CD4-positive, CD25-positive, alpha-beta regulatory T cell (primary cell): ENCODE measurements at places on chromosomes 16 and 17.

DNA sequence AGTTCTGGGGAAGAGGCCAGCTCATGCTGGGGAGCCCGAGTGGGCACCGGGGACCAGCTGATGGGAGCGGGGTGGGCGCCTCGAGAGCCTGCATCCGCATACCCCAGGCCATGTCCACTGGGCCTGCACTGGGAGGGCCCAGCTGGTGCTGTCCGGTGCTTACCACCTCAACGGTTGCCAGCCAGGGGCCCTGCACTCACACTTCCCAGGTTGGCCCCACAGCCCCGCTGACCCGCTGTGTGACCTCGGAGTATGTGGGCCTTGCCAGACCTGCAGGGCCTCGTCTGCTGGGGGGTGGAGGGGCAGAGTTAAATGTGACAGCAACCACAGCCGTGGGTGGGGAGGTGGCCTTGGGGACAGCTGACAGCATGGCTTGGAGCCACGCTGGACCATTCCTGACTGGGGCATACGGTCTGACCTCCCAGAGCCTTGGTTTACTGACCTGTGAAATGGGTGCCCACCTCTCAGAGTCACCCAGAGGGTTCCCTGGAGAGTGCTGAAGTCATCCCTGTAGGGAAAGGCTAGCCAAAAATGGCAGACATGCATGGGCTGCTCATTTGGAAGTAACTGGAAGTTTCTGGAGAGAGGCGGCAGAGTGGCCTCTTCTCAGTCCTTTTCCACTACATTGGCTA lies 5.4 kb upstream of the GAA start:
- DNase-seq = no peak

DNA sequence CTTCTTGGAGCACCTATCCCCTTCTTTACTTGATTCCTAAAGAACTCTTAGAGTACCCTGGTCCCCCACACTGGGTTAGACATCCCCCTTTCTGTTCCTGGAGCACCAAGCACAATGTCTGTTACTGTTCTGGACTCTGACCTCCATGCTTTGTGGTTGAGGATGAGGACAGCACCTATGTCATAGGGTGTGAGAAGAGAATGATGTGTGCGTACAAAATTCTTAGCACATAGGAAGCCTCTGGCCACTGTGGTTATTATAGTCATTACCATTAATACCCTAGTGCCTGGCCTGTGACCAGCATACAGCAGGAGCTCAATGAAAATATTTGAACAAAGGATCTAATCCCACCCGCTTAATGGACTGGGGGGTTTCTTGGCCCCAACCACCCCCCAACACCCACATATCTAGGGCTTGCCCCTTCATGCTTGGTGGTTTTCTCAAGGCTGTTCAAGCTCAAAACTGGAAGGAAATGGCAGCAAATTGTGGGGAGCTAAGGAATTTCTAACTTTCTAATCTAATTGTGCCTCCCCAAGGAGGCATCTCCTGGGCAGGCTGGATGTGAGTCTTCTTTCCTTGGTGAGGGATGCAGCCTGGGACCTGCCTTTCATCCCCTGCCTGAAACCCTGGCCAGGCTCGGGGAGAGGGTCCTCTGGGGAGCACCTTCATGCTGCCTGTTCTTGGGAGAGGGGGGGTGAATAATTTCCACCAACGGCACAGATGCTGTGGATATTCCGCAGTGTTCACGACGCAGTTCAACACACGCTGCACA lies 1.5 kb upstream of the CMIP start:
- DNase-seq = no peak

GRCh38 chr17:59373882-59374495 lies 42.5 kb downstream of the YPEL2 start:
- no peak for DNase-seq

- DNase-seq = no peak
Measured at GRCh38 chr17:603406-604114, 111.1 kb downstream of the VPS53 start.

DNA sequence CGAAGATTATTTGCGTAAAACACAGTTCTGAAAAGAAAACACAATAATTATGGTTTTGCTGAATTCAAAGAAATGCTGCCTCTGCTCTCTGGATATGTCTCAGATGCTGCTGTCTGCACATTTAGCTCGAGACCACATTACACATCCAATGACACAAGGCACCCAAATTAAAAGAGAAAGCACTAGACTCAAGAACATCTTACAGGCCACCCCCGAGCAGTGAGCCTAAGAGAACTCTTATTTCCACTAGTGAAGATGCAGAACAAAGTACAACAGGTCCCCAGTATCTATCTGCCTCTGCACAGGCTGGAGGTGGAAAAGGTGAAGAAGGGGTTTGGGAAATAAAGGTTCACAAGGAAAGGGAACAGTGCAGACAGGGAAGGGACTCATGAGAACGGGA lies 33.5 kb downstream of the GRB2 start:
- no peak for DNase-seq

DNA sequence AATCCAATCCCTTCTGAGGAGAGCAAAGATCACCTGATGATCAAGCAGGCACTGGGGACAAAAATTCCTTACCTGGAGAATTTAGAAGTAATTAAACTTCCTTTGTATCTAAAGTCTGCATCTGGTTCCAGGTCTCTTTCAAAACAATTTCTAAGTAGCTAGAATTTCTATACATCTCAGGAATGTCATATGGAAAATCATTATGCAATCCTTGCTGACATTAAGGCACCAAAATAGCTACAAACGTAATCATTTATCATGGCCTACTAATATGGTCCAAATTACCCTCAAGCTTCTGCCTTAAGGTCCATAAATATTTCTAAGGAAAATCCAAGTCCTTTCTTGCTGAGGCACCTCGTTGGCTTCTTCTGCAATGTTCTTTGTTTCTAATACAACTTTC lies 32.9 kb upstream of the YPEL2 start:
- DNase-seq = no peak

- no peak for DNase-seq
Measured at GRCh38 chr16:7405166-7405565, 72.5 kb downstream of the RBFOX1 start.

GRCh38 chr16:82535262-82535661 lies 91.5 kb upstream of the CDH13 start:
- no peak for DNase-seq

DNA sequence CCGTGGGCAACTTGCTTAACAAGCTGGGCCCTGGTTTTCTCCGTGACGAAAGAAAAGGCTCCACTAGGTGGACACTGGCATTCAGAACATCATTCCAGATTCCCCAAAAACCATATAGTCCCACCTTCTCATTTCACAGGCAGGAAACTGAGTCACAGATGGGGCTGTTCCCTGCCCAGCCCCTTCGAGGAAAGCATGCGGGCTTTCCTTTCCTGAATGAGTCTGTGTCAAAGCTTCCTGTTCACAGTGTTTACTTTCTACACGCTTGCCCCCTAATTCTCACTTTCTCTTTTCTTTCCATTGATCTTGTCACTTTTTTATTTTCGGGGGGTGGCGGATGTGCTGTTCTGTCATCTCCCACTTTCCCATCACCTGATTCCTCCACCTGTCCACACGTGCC lies 10.3 kb upstream of the LGALS9 start:
- no peak for DNase-seq

DNA sequence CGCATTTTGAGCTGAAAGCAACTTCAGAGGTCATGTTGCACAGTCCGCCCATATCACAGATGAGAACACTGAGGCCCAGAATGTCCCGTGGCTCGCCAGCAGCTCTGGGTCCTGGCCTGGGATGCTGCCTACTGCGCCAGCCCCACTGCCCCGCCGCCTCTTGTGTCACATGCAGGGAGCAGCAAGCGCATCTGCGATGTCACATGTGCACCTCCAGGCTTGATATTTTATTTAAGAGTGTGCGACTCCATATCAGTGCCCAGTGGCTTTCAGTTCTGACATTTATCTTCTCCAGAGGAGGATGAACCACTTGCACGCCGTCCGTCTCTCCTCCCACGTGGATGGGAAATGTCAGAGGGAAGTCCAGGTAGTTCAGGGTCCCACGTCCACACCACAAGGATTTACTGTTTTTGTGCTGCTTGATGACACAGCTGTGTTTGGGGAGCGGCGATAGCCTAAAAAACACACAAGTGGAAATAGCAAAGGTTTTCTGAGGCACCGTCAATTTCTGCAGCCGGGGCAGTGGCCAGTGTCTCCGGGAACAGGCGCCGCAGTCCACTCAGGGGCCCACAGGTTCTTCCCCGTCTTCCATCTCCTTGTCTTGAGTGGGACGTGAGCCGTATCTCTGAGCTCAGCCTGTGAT lies 7.0 kb upstream of the RBFOX3 start:
- DNase-seq = no peak

GRCh38 chr17:59413014-59413766 lies 81.7 kb downstream of the YPEL2 start:
- no peak for DNase-seq

GRCh38 chr16:75805946-75806345 lies 79.7 kb upstream of the CPHXL start:
- no peak for DNase-seq

DNA sequence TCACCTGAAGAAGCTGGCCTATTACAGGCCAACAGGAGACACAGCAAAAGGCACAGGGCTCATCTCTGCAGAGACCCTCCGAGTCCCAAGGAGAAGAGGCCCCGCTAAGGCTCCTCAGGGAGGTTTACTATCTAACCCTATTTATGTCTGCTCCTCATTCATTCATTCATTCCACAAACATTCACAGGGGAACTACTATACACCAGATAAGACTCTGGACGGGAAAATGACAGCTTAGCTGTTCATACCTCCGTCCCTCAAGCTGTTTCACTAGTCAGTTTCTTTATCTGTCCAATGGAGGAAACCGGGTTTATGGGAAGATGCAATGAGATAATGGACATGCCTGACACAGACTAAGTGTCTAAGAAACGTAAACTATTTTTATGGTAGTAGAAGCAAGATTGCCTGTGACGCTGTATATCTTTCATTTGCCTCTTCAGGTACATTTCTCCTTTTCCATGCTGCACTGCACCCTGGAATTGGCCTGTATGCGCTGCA lies 62.1 kb downstream of the SRL start:
- DNase-seq = no peak

DNA sequence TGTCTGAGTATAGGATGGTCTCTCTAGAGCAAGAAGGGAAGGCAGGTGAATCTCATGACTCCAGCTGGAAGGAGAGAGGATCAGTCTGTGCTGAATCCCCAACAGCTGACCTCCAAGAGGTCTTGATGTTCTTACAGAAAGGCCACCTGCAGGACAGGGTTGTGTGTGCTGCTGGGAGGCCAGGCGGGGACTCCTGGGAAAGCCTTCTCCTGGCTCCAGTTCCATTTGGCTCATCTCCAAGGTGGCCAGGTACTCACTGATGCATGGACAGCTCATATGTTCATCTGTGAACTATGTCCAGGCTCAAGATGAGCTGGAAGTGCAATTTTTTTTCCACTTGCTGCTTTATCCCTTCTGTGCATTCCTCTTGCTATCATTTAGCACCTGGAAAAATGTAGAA lies 730.2 kb upstream of the RBFOX1 start:
- DNase-seq = no peak

GRCh38 chr17:11638700-11639265 lies 40.5 kb downstream of the DNAH9 start:
- no peak for DNase-seq

DNA sequence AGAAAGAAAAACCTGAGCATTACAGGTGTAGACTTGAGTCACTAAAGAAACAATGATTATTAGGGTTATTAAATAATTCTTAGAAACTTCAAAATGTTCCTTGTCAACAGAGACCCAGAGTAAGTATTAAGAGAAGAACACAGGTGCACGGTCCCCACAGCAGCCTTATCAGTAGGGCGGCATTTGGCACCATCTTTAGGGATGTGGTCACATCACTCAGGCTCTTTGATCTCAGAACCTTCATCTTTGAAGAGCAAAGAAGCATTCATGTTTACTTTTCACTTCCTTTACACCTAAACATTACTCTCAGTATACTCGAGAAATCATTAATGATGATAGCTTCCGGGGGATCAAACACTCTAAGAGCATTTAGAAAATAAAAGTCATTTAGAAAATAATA lies 928.7 kb downstream of the KCNJ2 start:
- no peak for DNase-seq

DNA sequence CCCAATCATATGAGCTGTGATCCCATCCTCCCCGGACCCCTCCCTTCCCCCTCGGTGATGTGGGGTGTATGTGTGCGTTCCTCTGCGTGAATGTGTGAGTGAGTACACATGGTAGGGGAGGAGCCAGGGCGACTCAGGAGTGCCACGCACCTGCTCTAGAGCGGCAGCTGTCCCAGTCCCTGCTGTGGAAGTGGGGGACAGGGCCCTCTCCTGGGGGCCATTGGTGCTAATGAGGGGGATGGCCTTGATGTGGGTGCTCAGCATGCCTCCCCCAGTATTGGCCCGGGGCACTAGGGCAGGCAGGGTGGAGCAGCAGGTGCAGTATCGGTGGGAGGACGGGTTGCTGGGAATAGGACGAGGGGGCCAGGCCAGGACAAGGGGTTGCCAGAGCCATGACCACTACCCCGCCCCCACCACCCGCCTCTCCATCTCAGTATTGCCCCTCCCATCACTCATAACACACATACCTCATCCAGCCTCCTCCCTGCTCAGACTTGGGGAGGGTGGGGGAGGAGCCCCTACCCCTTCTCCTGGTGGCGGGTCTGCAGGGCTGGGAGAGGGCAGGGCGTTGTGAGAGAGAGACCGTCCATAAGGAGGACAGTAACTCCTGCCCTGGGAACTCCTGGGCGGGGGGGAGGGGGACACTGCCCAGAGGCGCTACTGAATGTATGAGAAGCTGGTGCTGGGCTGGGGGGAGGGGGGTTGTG lies 8.5 kb downstream of the NR1D1 start:
- DNase-seq = no peak

- no peak for DNase-seq
Measured at GRCh38 chr16:18932243-18932987, 6.2 kb upstream of the SMG1 start.

DNA sequence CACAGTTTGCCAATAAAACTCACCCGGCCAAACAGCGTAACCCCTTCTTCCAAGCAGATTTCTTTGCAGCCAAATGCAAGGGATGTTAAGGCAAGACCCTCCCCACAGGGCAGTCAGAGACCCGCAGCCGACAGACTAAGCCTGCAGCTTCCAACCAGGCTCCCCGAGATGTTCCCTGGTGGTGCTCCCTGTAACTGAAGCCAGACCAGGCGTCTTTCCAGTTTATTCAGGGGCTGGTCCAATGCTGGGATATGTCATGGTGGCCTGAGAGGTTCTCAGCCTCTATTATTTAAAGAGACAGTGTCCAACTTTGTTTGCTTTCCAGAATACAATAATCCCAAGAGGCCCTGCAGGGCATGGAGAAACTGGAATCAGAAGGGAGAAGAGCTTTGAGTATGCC lies at the start of gene PMP22:
Gene PMP22 (minus strand): TSS at position 196 of the 400 bp plus-strand sequence. CDS start 4,599 bp downstream, outside the sequence.
- DNase-seq = no peak

GRCh38 chr17:80559825-80560251 lies 15.2 kb downstream of the RPTOR start:
- DNase-seq = no peak
